ENCODE measurements at places on chromosomes 12 and 14.

GRCh38 chr12:71591601-71592000 lies 72.0 kb downstream of the ZFC3H1 start:
- DNase-seq: no peak

GRCh38 chr12:52217223-52217622 lies 15.8 kb upstream of the KRT7 start:
- no peak for DNase-seq

DNA sequence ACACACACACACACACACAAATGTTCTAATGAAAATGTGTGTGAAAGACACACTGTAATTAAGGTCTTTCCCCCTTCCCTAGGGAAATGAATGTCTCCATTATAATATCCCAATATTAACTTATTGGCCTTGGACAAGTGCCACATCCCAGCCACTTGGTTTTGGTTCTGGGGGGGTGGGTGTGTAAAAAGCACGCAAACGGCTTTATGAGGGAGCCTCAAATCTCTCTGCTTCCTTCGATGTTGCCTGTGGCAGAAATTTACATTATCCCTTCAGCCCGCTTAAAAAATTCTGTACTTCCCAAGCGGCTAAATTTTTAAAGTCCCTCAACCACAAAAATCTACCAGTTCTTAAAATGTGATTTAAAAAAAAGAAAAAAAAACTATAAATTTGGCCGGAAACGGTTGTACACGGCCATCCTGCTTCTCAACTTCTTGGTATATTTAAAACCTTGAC lies 432 bp downstream of the C14orf93 start:
- DNase-seq: no peak

DNA sequence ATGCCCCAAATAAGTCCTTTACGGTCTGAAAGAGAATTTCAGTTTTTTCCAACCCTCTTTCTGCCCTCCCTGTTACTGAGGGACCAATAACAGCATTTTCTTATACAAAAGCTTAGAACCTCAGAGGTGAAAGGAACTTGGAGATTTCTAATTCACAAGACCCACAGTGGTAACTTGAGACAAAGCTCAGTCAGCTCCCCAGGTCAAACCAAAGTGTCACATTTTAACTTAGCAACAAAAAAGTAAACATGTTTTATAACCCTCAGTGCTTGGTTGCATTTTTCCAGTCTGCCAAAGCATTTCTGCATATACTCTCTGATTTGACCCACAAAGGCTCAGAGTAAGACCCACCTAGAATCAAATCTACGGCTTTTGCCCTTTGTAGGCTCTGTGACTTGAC lies 415.2 kb downstream of the VRK1 start:
- no peak for DNase-seq

DNA sequence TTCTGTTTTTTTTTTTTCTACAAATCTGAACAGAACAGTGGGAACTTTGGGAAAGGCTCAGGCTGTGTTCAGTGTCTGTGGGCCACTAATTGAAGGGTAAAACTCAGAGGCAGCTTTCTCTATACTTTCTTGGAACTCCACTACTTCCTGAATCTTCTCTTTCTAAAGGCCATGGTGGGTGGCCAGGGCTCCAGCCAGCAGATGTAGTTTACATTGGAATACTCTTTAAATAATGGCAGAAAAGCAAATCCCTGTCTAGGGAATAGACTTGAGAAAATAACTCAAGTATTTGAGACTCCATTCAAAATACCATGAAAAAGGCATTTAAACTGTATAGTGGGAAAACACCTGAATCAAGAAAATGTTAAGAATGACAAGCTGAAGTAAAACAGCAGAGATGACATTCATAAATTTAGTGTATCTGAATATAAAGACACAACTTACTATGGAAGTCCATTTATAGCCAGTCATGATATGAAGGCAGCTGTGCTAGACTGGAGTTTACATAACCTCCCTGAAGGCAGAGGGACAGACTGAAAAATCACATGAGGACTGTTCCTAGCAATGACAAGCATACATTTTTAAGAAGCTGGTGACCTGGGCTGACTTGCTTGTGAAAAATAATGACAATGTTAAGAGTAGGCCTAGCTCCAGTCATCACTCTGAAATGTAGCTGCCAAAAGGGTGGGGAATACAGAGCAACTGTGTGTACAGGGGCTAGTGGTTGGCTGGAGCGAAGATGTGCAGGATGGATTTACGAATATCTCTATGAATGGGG lies 168.6 kb downstream of the STXBP6 start:
- no peak for DNase-seq

GRCh38 chr12:46261646-46262045 lies 7.2 kb downstream of the SLC38A1 start:
- no peak for DNase-seq

DNA sequence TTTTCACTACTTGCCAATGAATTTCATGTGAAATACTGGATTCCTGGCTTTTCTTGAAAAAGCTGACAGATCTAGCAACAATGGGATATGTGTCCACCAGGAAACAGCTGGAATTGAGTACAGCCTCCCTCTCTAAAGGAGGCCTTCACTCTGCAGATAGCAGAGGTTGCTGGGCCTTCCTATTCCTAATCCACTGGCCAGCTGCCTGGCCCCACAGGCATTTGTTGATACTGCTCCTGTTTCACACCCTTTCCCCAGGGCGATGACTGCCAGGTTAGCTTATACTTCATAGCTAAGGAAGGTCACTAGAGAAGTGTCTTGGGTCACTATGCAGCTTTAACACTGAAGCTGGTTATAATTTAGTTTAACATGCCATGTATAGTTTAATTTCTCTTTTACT lies 87.5 kb upstream of the PDZRN4 start:
- DNase-seq: no peak

GRCh38 chr12:17283563-17283962 lies 677.6 kb upstream of the LMO3 start:
- no peak for DNase-seq

GRCh38 chr14:30753452-30753851 lies 120.9 kb upstream of the COCH start:
- no peak for DNase-seq

DNA sequence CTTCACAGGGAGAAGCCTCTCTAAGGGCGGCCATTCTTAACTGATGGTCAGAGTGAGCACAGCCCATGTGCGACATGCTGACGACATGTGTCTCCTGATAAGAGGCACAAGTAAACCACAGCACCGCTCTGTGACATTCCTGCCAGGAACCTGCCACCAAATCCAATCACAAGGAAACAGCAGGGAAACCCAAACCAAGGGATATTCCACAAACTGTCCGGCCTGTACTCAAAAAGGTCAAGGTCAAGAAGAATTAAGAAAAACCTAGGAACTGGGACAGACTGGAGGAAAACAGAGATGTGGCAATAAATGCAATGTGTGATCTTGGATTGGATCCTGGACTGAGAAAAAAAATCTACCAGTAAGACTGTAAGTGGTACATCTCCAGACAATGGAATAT lies 91.9 kb downstream of the SYNE3 start:
- no peak for DNase-seq

- DNase-seq: no peak
Measured at GRCh38 chr12:129871991-129872972, 31.5 kb downstream of the TMEM132D start.

- DNase-seq: no peak
Measured at GRCh38 chr12:3045494-3045893, 31.7 kb upstream of the TSPAN9 start.

GRCh38 chr14:23186913-23187654 lies 3.6 kb upstream of the SLC7A8 start:
- peak; percentile 59 for DNase-seq

- DNase-seq: no peak
Measured at GRCh38 chr12:53722450-53723041, 4.7 kb downstream of the CALCOCO1 start.

GRCh38 chr12:47238669-47239114 lies 158.9 kb upstream of the AMIGO2 start:
- no peak for DNase-seq

GRCh38 chr12:26096036-26096435 lies 28.8 kb downstream of the BHLHE41 start:
- no peak for DNase-seq
